ENCODE measurements at places on chromosomes 12 and 14. TPM values are rescaled to one million over a fixed set of nuclear protein-coding genes. Genes with fewer than 3 reads are reported as not detected.
A peak's percentile ranks its signal among the peaks of the same experiment; 100 is the strongest.

TAS2R20 gene
- total RNA-seq, result 2.5 TPM

DNA sequence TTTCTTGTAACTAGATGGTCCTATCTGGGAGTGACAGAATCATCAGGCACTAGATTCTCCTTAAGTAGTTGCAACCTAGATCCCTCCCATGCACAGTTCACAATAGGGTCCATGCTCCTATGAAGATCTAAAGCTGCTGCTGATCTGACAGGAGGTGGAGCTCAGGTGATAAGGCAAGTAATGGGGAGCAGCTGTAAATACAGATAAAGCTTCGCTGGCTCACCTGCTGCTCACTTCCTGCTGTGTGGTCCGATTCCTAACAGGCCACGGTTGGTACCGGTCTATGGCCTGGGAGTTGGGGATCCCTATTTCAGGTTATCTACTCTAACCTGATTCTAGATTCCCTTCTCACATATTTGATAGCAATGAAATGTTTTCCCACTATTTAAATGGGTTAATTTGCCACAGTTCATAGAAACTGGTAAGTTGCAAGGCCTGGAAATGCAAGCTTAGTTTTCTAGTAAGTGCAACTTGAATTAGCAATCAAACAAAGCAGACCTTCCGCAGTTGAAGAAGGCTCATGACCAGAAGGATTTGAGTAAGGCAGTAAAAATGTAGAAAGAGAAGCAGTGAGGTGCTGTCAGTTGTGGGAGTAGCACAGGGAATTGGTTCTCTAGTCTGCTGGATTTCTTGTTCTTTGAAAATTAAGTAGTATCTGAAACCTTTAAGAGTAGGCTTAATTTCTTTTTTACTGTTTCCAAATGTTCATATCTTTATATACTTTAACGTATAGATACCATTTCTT is 332.3 kb downstream of the EGLN3 start:
- DNase-seq, result no peak

- no peak for DNase-seq
Observed at GRCh38 chr12:89829434-89829975, 120.9 kb upstream of the ATP2B1 start.

HCFC2 gene
- total RNA-seq, result 8.7 TPM

- DNase-seq, result no peak
Observed at GRCh38 chr12:113416091-113416754, 6.0 kb upstream of the SDSL start.

DNA sequence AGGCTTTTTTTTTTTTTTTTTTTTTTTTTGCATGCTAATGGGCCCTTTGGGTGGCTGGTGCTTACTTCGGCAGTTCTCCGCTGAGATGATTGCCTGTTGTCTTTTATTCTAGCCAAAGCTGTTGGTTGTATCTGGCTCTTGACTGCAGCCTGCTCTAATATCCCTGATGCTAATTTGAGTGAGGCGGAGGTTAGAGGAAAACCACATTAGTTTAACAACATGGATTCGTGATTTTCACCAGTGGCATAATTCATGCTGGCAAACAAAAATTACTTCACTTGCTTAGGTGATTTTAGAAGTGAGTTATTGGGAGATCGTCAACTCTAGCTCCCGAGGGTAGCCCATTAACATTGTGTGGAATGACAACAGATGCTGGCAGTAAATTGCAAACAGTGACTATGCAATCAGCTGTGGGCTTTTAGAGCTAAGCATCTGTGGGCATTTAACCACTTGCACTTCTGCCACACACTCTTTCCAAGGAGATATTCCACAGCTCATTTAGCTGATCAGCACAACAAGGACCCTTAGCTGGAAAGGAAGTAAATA is 97.6 kb upstream of the ZDHHC17 start:
- DNase-seq, result no peak

- no peak for DNase-seq
Observed at GRCh38 chr12:2409656-2410265, 357.0 kb downstream of the CACNA1C start.

DNA sequence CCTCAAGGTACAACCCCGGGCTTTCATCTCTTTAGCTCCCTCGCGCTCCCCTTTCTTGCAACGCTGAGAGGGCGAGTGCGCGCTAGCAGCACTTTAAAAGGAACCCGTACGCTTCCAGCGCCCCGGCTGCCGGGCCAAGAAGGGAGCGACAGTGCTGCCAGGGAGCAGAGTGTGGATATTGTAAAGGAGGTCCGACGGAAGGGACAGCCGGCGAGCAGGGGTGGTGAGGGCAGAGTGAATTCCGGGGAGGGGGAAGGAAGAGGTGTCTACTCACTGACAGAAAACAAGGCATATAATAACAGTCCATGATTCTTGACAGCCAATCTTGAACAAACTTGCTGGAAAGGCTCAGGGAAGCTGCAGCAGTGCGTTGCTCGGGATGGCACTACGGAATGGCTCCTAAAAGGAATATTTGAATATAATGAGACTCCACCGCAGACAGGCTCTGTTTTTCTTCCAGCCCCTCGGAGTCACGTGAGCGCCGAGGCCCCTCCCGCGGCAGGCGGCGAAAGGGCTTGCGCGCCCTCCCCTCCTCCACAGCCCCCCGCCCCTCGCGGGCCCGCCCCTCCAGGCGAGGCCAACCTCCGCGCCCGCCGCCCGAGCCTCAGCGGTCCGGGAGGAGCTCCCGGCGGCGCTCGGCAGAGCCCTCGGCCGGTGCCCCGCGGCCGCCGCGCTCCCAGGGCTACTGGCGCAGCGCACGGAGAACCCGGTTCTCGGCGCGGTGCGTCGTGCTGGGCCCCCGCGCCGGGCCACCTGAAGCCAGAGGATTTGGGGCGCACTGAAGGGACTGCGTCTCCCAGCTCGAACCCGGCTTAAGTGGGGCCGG is 3.4 kb downstream of the BMP4 start:
- DNase-seq, result peak; percentile 10

GRCh38 chr12:124869059-124869665 is 5.5 kb upstream of the SCARB1 start:
- no peak for DNase-seq

- DNase-seq, result no peak
Observed at GRCh38 chr14:95011445-95012006, 145.8 kb downstream of the DICER1 start.

DNA sequence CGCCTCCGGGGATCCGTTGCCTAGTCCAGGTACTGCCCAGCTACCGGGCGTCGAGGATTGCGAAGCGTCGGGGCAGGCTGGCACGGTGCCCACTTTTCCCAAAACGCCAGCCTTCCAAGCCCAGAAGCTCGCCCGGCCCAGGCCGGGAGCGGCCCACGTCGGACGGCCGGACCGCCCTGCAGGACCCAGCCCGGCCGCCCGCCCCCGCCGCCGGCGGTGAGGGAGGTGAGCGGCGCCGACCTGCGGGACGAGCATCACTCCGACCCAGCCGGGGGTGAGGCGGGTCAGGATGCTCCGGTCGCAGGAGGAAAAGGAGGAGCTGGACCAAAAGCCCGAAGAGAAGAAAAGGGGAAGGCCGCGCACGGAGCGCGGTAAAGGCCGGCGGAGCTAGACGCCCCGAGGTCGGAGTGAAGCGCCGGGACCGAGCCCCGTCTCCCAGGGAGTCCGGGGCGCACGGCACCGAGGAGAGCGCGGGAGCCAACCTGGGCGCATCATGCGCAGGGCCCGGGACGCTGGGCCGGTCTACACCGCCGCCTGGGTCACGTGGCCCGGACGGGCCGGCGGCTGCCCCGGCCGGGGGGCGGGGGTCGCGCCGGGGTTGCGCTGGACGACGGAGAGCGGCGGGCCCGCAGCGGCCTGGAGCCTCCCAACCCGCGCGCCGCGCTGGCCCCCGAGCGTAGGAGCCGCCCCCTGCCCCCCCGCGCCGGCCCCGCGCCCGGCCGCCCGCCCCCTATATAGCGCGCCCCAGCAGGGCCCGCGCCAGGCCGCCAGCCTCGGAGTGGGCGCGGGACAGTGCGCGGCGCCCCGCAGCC is at the start of gene AQP5:
TSS of gene AQP5 (plus strand) at position 762 of the 812 bp plus-strand sequence. CDS start 146 bp downstream, outside the sequence.
- no peak for DNase-seq

KIF26A gene
- total RNA-seq, result 0.34 TPM

DNA sequence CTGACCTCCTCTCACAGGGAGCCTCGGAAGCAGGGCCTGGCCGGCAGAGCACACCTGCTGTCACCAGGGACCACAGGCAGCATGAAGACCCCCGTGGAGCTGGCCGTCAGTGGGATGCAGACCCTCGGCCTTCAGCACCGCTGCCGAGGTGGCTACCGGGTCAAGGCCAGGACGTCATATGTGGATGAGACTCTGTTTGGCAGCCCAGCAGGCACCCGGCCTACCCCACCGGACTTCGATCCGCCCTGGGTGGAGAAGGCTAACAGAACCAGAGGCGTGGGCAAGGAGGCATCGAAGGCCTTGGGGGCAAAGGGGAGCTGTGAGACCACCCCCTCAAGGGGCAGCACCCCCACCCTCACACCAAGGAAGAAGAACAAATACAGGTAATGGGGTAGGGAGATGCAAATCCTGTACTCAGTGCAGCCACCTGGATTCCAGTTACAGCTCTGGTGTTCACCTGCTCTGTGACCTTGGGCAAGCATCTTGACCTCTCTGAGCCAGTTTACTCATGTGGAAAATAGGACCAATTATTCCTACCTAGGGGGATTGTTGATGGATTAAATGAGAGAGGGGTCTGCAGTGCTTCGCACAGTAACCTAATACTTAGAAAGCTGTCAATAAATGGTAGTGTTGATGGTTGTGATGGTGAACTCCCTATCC is 1.3 kb downstream of the RITA1 start:
- no peak for DNase-seq

GRCh38 chr14:61037215-61037614 is 56.2 kb downstream of the SLC38A6 start:
- no peak for DNase-seq

GRCh38 chr12:68772714-68773113 is 26.7 kb downstream of the SLC35E3 start:
- DNase-seq, result no peak

GRCh38 chr12:41485203-41485602 is 297.1 kb downstream of the PDZRN4 start:
- no peak for DNase-seq

TM9SF1 gene
- total RNA-seq, result 30.8 TPM

- DNase-seq, result no peak
Observed at GRCh38 chr12:47705229-47705565, 633 bp downstream of the RPAP3 start.

GRCh38 chr14:79166171-79166570 is 996.0 kb downstream of the NRXN3 start:
- no peak for DNase-seq

- no peak for DNase-seq
Observed at GRCh38 chr14:51818748-51819380, 41.5 kb upstream of the GNG2 start.

DNA sequence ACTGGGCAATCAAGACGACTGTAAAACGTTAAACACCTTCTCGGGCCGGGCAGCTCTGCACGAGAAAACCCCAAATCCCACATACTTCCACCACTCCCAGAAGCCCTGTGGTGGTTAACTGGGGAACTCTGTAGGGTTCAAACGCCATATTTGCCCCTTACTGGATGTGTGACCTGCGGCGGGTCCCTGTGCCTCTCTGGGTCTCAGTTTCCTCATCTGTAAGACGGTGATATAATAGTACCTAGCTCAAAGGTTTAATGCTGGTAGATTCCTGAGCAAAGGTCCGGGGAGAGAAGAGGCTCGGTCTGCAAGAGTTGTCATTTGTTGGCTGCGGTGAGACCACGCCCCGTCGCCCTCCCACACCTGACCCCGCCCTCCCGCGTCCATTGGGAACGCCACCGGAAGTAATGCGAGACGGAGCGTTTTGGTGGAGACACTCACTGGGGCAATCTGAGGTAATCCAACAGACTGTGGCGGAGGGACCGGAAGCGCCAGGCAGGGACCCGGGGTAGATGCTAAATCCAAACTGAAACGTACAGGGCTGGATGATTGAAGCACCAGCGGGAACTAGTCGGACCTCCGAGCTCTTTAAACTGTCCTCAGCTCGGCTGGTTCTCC is 661 bp upstream of the OGFOD2 start:
- DNase-seq, result peak; percentile 98

- no peak for DNase-seq
Observed at GRCh38 chr12:78128211-78128610, 297.5 kb downstream of the NAV3 start.

- DNase-seq, result no peak
Observed at GRCh38 chr14:56412468-56413434, 166.8 kb upstream of the TMEM260 start.

DNA sequence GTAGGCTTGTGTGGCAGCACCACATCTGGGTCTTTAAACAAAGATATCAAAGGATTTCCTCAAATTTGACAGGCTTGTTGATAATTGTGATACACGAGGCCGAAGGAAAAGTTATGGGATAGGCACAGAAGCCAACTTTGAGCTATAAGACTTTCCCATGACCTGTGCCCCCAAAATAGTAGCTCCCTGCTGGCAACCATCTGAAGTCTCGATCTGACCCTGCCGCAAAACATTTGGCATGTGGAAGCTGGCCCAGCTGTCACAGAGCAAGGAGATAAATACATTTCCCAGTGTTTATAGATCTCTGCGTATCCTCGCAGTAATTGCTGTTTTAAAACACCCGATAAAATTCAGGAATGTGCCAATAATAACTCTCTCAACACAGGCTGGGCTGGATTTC is 26.4 kb upstream of the RGS6 start:
- DNase-seq, result no peak

DLGAP5 gene
- total RNA-seq, result 46.0 TPM

DNA sequence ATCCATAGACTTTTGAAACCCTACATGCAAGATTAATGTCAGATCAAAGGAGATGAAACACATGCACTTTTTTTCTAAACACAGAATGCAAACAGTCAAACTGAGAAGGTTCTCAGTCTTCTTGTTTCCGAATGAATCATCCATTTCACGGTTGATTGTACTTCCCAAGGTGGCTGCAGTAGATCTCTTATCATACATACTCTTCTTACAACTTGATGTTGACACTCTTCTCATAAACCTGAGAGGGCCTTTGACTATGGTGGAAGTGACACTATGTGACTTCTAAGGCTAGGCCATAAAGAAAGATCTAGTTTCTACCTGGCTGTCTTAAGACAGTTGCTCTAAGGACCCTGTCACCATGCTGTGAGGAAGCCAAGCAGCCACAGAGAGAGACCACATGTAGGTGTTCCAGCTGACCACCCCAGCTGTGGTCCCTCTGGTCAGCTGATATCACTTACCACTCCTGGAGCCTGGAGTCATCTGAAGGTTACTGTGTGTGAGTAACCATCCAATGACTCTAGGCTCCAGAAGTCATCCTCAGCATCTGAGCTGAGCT is 67.2 kb upstream of the HMGA2 start:
- DNase-seq, result no peak

DNA sequence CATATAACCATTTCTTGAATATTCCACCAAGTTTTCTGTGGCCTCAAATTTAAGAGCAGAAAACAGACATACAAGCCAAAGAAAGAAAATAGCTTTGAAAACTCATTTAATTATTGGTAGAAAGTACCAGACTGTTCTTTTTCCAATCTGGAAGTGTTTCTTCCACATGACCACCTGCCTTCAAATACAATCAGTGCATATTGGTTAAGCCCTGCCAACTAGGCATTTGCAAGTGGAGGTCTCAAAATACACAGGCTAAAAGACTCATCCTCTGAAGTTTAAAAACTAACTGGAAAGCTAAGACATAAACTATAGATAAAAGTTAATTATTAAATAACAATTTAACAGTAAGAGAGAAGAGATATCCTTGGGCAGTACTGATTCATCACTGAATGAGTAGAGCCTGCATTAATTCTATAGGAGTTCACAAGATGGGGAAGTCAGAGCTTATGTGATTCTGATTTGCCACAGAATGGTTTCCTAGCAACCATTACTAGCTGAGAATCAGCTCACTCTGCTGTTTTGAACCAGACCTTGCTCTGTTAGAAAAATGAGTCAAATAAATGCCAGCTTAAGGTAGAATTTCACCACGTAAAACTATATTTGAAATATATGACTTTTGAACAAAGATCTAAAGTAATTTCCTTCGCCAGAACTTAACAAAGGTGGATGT is 433.8 kb downstream of the FUT8 start:
- DNase-seq, result no peak
